ENCODE measurements at places on chromosomes 6 and 20.

GRCh38 chr6:126913651-126914050 is 204.8 kb upstream of the RSPO3 start:
- DNase-seq, result no peak

GRCh38 chr20:44768256-44768655 is 22.6 kb downstream of the KCNK15 start:
- no peak for DNase-seq

DNA sequence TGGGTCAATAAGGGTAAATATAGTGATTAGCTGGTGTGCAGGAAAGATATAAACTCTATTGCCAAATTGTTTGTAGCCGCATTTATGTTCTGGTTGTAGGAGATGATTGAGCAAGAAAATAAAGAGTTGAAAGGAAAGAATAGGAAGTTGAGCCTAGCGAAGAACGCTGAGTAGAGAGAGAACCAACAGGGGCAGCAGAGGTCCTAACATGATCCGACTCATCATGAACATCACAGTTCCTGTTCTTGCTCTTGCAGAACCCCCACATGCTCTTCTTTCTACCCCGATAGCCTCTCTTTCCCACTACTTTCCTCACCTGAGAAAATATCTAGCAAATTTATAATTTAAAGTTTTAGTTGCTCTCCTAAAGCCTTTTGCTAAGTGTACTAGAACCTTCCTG is 9.9 kb upstream of the ID4 start:
- no peak for DNase-seq

DNA sequence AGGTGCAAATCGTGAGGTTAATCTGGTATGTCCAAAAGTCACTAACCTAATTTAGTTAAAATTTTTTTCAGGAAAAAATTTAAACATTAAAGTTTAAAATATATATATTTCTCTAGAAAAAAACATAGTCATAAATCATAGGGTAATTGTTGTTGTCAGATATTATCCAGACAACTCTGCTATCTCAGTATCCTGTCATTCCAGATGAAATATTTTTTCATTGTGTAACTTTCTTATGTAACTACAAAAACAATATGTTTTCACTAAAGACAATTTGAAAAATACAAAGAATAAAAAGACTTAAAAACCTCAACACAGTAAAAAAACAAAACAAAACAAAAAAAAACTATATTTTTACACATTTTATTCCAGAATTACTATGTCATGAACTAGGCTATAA is 57.6 kb downstream of the TENT5A start:
- DNase-seq, result no peak

- no peak for DNase-seq
Measured at GRCh38 chr6:52718550-52718949, 44.7 kb downstream of the GSTA2 start.

DNA sequence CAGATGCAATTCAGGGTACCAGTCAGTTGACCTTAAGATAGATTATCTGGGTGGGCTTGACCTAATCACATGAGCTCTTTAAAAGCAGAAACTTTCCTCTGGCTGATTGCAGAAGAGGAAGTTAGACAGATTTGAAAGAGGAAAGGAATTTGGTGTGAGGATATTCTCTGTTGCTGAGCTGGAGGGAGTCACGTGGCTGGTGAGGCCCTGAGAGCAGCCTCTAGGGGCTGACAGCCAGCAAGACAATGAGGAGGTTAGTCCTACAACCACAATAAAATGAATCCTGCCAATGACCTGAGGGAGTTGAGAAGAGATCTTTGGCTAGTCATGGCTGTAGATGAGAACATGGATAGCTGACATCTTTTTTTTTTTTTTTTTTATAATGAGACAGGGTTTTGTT is 87.0 kb upstream of the B3GAT2 start:
- DNase-seq, result no peak

DNA sequence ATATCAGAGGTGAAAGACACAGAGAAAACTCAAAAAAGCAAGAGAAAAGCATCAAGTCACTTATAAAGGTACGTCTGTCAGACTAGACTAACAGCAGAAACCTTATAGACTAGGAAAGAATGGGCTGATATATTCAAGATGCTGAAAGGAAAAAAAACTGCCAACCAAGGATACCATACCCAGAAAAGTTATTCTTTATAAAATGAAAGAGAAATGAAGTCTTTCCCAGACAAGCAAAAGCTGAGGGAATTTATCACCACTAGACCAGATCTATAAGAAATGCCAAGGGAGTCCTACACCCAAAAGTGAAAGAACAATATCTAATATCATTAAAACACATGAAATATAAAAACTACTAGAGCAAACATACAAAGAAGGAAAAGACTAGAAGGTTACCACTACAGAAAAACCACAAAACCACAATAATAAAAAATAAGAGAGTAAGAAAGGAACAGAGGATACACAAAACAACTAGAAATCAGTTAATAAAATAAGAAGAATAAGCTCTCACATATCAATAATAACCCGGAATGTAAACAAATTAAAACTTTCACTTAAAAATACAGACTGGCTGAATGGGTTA is 6.2 kb downstream of the MOXD1 start:
- no peak for DNase-seq

- DNase-seq, result no peak
Measured at GRCh38 chr6:125699591-125699990, 49.8 kb upstream of the HEY2 start.

GRCh38 chr20:37504404-37505096 is 16.5 kb upstream of the NNAT start:
- DNase-seq, result no peak

DNA sequence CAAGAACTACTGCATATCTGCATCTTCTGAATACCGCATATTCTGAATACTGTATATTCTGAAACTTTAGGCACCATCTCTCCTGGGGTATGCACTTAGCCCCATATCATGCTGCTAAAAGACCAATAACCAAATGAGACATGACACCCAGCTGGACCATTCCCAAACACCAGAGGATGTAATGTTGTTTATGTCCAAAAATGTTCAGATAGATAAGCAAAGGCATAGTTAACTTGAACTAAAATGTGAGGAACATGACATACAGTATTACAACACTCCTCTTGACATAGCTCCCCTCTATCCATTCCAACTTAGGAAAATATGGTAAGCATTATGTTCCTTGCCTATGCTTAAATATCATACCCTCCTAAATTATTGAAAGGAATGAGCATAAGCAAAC is 127.3 kb downstream of the TENT5A start:
- DNase-seq, result no peak

GRCh38 chr6:137736911-137737310 is 130.1 kb upstream of the TNFAIP3 start:
- no peak for DNase-seq

- DNase-seq, result no peak
Measured at GRCh38 chr20:16707674-16708073, 22.2 kb upstream of the SNRPB2 start.

GRCh38 chr6:98839781-98840361 is 5.5 kb downstream of the POU3F2 start:
- no peak for DNase-seq

DNA sequence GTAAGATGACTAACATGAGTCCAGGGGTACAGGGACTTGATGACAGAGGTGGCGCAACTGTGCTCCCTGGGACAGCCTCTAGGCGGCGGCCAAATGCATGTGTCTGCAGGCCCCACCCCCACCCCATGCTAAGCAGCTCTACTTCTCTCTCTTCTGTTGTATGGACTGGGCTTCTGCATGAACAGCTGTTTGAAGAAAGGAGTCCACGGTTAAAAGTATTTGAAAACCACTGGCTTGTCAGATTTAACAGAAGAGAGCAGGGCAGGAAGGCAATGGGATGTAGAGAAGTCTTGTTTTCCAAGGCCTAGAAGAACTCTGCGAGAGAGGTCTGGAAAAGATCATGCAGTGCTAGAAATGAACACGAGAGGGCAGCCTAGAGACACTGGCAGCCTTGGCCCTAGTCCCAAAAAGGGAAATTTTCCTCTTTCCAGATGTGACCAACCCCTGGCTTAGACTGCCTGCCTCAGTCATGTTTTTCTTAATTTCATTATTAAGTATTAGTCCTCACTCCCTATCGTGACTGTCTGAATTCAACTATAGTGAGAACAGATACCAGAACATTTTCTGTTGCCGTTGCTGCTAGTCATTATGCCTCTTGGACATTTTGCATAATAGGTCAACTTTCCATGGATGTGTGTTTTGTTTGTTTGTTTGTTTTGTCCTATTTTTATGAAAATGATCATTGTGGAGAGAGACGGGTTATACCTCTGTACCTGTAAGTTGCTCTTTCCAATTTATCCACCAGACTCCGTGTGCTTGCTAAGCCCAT is 265.0 kb downstream of the ADGRG6 start:
- peak; percentile 51 for DNase-seq

DNA sequence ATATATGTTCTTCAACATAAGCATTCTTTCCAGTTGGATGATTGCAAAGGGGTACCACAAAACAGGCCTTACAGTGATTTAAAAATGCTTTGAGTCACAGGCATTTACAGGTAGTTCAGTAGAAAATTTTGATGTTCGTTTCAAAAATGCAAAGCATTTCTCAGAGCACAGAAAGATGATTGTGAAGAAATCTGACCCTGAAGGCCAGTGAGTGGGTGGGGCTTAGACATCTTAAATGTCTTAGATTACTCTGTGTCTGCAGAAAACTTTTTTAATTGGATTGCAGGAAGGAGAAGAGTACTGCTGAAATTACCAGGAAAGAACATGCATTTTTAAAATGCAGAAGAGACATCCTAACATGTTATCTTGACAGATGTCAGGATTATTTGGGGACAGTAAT is 268.3 kb downstream of the CDKAL1 start:
- no peak for DNase-seq

- DNase-seq, result no peak
Measured at GRCh38 chr6:147881432-147881831, 372.9 kb downstream of the SAMD5 start.

DNA sequence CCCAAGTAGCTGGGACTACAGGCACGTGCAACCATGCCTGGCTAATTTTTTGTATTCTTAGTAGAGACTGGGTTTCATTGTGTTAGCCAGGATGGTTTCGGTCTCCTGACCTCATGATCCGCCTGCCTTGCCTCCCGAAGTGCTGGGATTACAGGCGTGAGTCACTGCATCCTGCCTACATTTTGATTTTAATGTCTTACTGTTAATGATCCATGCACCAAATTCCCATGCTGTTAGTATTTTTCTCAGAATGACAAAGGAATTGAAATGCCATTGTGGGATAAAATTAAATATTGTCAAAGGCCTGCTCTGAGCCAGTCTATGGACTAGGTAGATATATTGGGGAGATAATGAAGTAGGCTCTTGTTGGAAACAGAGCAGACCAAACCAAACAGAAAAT is 28.2 kb downstream of the CBFA2T2 start:
- DNase-seq, result no peak

GRCh38 chr6:132253906-132254305 is 147.4 kb downstream of the MOXD1 start:
- DNase-seq, result no peak

DNA sequence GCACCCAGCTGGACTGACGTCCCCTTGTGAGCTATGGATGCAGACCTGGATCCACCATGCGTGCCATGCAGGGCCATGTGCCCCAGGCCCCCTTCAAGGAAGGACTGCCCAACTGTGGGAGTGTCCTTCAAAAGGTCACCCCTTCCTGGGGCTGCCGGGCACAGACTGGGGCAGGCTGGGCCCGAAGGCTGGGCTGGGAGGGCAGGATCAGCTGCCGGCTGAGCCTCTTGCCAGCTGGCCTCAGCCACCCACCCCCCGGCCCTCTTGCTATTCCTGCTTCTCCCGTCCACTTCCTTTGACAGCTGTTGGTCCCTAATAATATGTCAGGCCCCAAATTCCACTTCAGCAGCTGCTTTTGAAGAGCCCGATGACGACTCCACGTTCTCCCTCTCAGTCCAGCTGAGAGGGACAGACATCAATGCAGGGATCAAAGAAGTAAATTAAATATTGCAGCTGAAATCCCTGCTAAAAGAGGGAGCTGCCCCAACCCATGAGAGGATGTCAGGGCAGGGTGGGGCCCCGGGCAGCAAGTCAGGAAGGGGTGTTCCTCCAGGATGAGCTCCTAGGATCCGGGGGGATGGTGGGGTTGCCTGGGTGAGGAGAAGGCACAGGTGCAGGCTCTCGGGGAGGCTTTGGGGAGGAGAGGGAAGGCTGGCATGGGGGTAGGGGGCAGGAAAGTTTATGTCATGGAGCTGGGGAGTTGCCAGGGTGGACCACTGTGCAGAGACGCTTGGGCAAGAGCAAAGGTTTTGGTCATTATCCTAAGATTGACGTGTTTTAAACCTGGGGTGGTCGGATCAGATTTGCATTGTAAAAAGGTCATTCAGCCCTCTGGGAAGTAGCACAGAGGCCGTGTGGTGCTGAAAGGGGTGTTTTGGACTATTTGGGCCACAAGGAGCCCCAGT is 185.0 kb downstream of the ANKRD60 start:
- DNase-seq, result no peak

GRCh38 chr6:79536585-79536953 is 661 bp downstream of the LCA5 start:
- DNase-seq, result no peak

GRCh38 chr6:151412909-151413308 is 21.6 kb upstream of the ZBTB2 start:
- no peak for DNase-seq

GRCh38 chr6:62285612-62286469 is at the start of gene KHDRBS2:
Gene KHDRBS2, minus strand, starts transcription at chr6:62286225.
- no peak for DNase-seq

DNA sequence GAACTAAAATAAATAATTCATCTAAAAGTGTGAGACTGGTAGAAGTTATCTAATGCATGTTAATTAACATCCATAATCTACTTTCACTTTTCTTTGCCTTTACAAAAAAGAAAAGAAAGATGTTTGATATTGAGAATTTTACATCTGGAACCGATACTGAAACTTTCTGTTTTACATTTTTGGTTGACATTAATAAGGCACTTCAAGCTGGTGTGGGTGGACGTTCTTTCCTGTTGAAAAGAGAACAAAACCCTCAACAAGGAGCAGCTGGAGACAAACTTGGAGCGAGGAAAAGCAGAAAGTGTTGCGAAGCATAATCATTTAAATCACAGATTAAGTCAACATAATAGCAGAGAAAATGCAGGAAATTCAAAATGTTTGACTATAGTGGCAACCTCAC is 575.2 kb upstream of the ADGRB3 start:
- no peak for DNase-seq

DNA sequence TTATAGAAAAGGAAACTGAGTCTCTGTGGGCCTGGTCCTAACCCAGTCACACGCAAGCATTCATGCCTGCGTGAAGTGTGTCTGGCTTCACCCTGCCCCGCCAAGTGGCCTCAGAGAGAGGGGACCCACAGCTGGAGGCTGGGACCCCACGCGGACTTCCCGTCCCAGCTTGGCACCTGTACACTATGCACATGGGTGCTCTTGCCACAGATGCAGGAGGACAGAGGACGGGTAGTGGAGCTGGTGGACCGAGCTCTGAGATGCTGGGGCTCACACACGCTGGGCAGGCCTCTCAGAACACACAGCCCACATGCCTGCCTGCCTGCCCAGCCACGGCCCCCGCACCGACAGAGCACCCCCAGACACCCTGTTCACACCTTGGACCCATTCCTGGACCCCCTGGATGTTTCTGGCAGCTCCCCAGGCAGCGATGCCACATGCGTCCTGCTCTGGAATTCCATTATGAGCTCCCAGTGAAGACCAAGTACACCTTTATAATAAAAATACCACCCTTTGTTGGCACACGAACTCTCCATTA is 24.9 kb upstream of the SMOC2 start:
- no peak for DNase-seq
